ENCODE measurements at places on chromosomes 1 and 21.

DNA sequence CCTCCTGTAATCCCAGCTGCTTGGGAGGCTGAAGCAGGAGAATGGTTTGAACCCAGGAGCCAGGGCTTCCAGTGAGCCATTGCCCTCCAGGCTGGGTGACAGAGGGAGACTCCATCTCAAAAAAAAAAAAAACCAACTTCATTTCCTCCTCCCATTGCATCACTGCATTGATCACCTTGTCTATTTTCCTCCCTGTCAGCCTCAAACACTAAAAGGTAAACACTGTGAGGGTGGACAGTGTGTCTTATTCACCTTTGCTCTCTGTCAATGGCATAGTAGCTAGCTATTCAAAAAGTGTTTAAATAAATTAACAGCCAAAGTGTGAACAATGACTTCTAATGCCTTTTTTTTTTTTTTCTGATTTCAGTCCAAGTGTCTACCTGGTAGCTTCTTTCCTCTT, 13.4 kb upstream of the DESI2 start:
- DNase-seq: no peak

GRCh38 chr21:40422896-40423635, 423.9 kb downstream of the DSCAM start:
- DNase-seq: no peak

GRCh38 chr1:182394055-182394775, 2.6 kb upstream of the GLUL start:
- DNase-seq: no peak

DNA sequence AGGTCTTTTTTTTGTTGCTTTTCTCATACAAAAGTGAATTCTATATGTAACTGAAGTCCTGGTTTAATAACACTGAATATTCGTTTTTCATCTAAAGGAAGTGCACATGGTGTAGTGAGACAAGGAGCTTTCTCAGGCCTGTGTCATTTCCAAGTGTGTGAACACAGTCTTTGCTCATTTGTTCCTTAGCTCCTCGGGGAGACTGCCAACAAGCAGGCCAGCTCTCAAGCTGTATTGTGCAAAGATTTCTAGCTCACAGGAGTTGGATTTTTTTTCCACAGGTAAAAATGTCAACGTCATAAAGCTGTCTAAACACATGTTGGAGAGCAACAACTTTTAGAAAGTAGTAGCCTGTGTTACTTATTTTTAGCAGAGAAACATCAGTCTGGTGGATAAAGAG, 87.8 kb upstream of the S1PR1 start:
- DNase-seq: no peak

DNA sequence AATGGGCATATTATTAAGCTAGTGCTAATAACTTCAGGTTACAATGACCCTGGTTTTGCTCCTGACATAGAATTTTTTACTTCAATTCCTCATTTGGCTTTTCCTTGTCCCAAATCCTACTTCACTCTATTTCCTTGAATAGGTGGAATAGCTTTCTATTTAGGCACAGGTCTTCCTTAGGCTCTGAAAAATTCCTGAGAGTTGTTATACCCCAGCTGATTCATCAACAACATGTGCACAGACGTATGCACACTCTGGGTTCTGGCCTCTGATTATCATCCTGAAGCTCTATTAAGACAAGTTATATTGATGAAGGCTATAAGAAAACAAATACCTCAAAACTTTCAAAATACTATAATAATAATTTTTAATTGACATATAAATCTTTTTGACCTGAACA, 172.4 kb downstream of the NTMT2 start:
- DNase-seq: no peak

GRCh38 chr1:152141971-152142584, 16.9 kb downstream of the RPTN start:
- DNase-seq: no peak

DNA sequence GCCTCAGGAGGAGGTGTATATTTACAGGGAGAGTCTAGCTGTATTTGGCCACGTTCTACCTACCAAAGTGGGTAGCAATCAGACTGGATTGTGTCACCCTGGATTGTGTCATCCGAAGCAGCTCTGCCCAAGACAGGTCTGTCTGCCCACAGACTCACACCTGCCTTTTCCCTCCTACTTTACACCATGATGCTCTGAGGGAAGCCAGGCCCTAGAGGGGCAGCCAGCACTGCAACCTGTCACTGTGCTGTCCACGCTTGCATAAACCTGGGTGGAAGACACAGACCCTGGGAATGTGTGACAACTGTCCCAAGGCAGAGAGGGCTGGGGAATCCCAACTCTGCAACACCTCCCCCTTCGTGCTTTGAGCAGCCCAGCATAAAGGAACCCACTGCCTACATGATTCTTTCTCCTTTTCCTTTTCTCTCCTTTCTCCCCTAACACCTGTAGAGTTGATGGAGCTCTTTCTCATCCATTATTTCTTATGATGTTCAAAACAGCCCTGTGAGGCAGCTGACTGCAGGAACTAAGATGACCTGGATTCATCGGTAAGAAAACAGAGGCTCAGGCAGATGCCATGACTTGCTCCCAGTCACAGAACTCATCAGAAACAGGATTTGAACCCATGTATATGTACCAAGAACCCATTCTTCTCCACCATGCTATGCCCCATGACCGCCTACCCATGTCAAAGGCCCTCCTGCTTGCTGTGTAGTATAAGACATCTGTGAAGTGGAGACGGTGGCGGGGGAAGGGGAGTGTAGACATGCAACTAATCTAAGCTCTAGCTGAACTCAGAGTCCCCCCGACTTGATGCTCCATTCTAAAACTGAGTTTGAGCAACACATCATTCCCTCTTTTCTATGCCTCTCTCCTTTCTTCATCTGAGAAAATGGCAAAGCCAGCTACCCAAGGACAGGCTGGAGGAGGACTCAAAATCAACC, 55.9 kb downstream of the ITPKB start:
- DNase-seq: no peak

DNA sequence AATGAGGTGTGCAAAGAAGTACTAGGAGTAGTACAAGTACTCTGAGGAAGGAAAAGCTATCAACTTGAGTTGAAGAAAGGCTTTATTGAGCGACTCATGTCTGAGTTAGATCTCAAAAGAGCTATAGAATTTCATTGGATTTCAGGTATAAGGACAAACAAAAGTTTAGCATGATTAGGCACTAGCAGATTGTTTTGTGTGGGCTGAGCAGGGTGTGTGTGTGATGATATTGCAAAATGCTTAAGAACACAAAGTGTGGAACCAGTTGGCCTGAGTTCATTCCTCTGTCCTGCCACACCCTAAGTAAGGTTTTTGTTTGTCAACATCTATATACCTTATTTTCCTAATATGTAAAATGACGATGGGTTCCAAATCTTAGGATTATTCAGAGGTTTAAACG, 158.9 kb downstream of the KCNK2 start:
- no peak for DNase-seq

GRCh38 chr21:41164981-41165655, 2.8 kb upstream of the BACE2 start:
- DNase-seq: no peak

- DNase-seq: no peak
Measured at GRCh38 chr1:208449951-208450350, 205.8 kb upstream of the PLXNA2 start.

DNA sequence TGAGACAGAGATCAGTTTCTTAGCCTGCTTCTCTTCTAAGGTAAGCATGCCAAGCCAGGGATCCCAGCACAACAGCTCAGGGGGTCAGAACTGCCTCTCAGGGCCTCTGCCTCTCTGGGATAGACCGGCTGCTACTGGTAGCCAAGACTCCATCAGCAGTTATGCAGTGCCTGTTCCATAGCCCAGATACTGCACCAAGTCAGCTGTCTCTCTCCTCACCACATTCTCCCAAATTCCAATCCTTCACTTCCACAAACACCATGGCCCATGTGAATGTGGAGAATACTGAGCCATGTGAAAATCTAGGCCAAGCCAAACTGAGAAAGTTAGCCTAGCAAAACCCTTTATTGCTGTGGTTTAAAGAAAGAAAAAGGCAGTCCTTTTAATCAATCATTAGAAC, 37.5 kb downstream of the CDC42BPA start:
- no peak for DNase-seq

GRCh38 chr1:193487722-193488121, 301.3 kb upstream of the B3GALT2 start:
- no peak for DNase-seq

DNA sequence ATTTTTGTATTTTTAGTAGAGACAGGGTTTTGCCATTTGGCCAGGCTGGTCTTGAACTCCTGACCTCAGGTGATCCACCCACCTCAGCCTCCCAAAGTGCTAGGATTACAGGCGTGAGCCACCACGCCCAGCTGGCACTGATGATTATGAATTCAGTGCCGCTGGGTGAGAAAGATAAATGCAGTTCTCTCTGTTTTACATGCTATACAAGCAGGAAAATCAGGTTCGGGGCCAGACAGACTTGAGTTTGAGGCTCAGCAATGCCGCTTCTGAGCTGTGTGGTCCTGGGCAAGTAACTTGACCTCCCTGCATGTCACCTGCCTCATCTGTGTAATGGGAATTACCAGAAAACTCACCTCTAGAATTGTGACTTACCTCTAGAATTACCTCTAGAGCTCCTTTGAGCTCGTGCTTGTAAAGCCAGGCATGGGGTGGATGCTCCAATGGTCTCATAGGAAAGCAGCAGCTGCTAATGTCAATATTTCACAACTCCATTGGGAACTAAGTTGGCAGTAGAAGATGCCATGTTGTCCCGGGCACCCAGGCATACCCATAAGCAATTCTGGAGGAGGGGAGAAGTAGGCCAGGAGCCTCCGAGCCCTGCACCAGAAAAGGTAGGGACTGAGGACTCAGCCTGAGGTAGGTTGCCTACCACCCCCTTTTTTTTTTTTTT, 119.8 kb upstream of the SLC25A33 start:
- no peak for DNase-seq

DNA sequence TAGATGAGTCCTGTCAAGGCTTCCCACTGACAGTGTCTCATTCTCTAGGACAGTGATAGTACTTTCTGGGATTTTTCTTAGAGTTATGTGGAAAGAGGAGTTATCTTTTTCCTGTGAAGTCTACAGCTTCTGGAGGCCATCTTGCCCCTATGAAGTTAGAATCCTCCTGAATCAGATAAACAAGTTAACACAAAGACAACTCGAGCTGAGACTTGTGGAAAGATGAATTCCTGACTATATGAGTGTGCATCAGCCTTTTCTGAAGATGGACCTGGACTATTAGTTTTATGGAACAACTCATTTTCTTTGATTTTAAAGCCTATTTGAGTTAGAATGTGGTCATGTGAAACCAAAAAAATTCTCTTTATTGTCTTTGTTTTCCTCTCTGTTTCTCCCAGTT, 290.9 kb downstream of the LRRIQ3 start:
- no peak for DNase-seq

DNA sequence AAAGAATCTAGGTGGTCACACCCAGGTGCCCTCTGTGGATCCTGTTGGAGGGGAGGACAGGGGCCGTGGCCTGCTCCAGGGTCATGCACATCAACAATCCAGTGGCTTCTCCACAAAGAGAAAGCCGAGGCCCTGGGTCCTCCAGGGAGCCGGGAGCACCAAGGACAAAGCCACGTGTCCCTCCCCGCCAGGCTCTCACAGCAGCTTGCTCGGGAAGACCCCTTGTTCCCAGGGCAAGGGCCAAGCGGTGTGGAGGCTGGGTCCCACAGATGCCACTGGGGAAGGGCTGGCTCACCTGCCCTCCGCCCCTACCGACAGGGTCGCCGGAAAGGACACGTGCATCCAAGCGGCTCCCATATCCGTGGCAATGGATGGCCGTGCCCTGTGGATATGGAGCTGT, 192.9 kb upstream of the VAMP3 start:
- no peak for DNase-seq

DNA sequence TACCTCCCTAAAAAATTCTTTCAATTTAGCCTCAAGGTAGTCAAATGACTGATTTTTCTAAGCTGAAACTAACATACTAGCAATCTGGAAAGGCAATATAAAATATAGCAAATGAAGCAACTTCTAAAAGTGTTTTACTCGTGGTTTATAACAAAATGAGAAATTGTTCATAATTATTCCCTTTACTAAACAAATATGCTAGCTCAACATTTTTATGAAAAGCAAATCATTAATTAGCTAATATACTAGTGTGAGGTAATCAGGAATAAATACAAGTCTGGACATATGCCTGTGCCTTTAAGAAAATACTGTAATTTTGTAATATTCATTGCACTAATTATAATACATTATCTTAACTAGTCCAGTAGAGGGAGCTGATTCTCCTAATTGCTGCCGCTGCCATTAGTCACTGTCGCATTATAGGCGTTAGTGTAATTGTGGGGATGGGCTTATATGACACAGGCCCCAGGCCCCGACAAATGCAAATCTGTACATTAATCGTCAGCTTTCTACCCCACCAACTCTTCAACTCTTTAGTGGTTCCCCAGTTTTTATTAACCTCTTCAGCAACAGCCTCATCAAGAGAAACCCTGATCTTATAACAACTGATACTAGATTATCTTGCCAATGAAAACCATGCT, 160.9 kb downstream of the GABPA start:
- DNase-seq: no peak

- DNase-seq: no peak
Measured at GRCh38 chr1:40704817-40705733, 13.6 kb downstream of the NFYC start.

DNA sequence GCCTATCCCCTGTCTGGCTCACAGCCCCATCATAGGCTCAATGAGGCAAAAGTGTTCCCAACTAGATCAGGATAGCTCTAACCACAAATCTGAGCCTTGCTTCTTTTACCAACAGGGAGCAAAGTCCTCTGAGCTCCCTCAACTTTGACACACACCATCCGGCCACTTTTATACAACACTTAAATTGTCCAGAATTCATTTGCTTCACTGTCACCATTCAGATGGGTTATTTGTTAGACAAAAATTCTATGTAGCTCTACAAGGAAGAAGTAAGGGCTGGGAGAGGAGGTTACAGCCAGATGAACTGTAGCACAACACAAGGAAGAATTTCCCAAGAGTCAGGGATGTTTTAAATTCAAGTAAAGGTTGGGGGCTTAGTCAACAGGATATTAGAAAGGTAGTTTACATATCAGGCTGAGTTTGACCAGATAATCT, 50.8 kb downstream of the TGFBR3 start:
- DNase-seq: no peak

DNA sequence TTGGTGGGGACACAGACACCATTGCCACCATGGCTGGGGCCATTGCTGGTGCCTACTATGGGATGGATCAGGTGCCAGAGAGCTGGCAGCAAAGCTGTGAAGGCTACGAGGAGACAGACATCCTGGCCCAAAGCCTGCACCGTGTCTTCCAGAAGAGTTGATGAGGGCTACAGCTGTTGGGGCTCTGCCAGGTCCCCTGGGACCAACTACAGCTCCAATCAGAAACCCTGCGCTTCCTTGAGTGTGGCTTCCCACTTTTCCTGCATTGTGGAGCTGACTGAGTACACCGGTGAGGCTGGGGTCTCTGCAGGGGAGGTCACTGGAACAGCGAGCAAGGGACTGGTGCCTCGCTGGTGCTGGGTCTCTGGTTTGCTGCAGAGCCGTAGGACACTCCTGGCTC, 4.5 kb downstream of the ADPRS start:
- no peak for DNase-seq

GRCh38 chr1:214120951-214121350, 133.2 kb downstream of the PROX1 start:
- DNase-seq: no peak

- no peak for DNase-seq
Measured at GRCh38 chr1:29546496-29546895, 310.2 kb downstream of the PTPRU start.

GRCh38 chr1:201450721-201451291, 18.2 kb downstream of the PHLDA3 start:
- no peak for DNase-seq

- no peak for DNase-seq
Measured at GRCh38 chr1:40876891-40877290, 14.7 kb upstream of the CITED4 start.

All from NCI-H1048 (cell line).